Hair follicle dermal papilla cell (primary cell): ENCODE measurements at places on chromosomes 7 and 10. TPM values are rescaled to one million over a fixed set of nuclear protein-coding genes. Genes with fewer than 3 reads are reported as not detected.

CFAP69 gene
- 6.1 and 12.2 TPM in 2 replicates for total RNA-seq

STAG3 gene
- 0.12 and 0.32 TPM in 2 replicates for total RNA-seq

NKX1-2 gene
- 0.16 TPM in 1 of 2 replicates, not detected in the other for total RNA-seq

NEUROG3 gene
- not detected in 2 replicates for total RNA-seq

GRM3 gene
- total RNA-seq, result not detected in 2 replicates

CCDC172 gene
- not detected in 2 replicates for total RNA-seq

SLC26A3 gene
- not detected in 2 replicates for total RNA-seq

SPDYE16 gene
- 0.16 TPM in 1 of 2 replicates, not detected in the other for total RNA-seq

MLXIPL gene
- not detected in 2 replicates for total RNA-seq

CDNF gene
- 0.24 and 1.9 TPM in 2 replicates for total RNA-seq

C10orf53 gene
- not detected in 2 replicates for total RNA-seq

AHCYL2 gene
- total RNA-seq, result 8.9 TPM in 2 replicates

NME8 gene
- total RNA-seq, result not detected in 2 replicates

FZD1 gene
- total RNA-seq, result 43.2 and 43.6 TPM in 2 replicates

RBP4 gene
- total RNA-seq, result 0.85 TPM in 1 of 2 replicates, not detected in the other

MNX1 gene
- total RNA-seq, result 0.12 TPM in 1 of 2 replicates, not detected in the other

GRM8 gene
- not detected in 2 replicates for total RNA-seq

PDAP1 gene
- total RNA-seq, result 35.5 and 47.0 TPM in 2 replicates

LIPJ gene
- under 0.01 TPM in 1 of 2 replicates, not detected in the other for total RNA-seq

GARIN1A gene
- 2.1 and 2.4 TPM in 2 replicates for total RNA-seq

SLC39A12 gene
- total RNA-seq, result not detected in 2 replicates

NUTM2A gene
- 0.12 and 0.49 TPM in 2 replicates for total RNA-seq

PNLIPRP3 gene
- 0.12 TPM in 1 of 2 replicates, not detected in the other for total RNA-seq

ITPRID1 gene
- total RNA-seq, result not detected in 2 replicates

WNT8B gene
- total RNA-seq, result not detected in 2 replicates

LIPM gene
- not detected in 2 replicates for total RNA-seq

CLDN4 gene
- total RNA-seq, result 0.16 and 0.24 TPM in 2 replicates

PRKRIP1 gene
- total RNA-seq, result 19.0 and 19.2 TPM in 2 replicates

ITIH5 gene
- 0.97 and 1.1 TPM in 2 replicates for total RNA-seq

RARRES2 gene
- total RNA-seq, result not detected in 2 replicates

SGCE gene
- 91.7 and 113 TPM in 2 replicates for total RNA-seq

HKDC1 gene
- total RNA-seq, result 0.16 and 0.24 TPM in 2 replicates

CDK1 gene
- 4.3 and 5.8 TPM in 2 replicates for total RNA-seq

EIF4EBP2 gene
- 58.5 and 63.9 TPM in 2 replicates for total RNA-seq

CDC14C gene
- 0.12 and 0.16 TPM in 2 replicates for total RNA-seq

TRIL gene
- total RNA-seq, result 11.8 and 17.7 TPM in 2 replicates

PNLIPRP2 gene
- total RNA-seq, result not detected in 2 replicates

ZP3 gene
- 1.6 and 2.3 TPM in 2 replicates for total RNA-seq

HTR7 gene
- total RNA-seq, result 2.7 and 5.2 TPM in 2 replicates

TMEM273 gene
- not detected in 2 replicates for total RNA-seq

TRIM24 gene
- total RNA-seq, result 11.2 and 11.9 TPM in 2 replicates

SFTPD gene
- not detected in 2 replicates for total RNA-seq

SDHAF3 gene
- total RNA-seq, result 4.1 and 5.1 TPM in 2 replicates

PAPOLB gene
- under 0.01 and 0.16 TPM in 2 replicates for total RNA-seq

MYOZ1 gene
- 0.12 and 0.16 TPM in 2 replicates for total RNA-seq
